ENCODE measurements at places on chromosomes 2 and 18. TPM values are rescaled to one million over a fixed set of nuclear protein-coding genes. Genes with fewer than 3 reads are reported as not detected.

Gene C2orf78
- polyA plus RNA-seq = not detected

Gene CRACDL
- polyA plus RNA-seq = 2.2 TPM

Gene CTAGE1
- not detected for polyA plus RNA-seq

Gene CLHC1
- polyA plus RNA-seq = 9.6 TPM

Gene PAX8
- 1.9 TPM for polyA plus RNA-seq

Gene MYCN
- polyA plus RNA-seq = 6.2 TPM

Gene SLC4A3
- polyA plus RNA-seq = 7.8 TPM

- DNase-seq = no peak
Observed at GRCh38 chr2:64661741-64662169, 8.0 kb upstream of the SERTAD2 start.

DNA sequence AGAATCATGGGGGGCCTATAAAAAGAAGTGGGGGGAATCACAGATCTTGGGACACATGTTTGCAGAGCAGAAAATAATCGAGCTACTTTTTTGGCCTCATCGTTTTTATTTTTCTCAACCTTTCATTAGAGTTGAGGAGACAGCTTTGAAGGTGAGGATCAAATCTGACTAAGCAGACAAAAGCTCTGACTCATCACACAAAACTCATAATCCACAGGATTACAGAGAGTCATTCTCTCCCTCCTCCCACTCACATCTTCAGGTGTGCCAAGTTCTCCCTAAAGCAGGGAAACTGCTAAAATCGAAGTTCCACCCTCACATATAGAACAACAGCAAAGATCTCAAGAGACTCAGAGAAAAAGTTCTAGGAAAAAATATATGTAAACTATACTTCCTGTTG is 15.6 kb downstream of the BAZ2B start:
- no peak for DNase-seq

DNA sequence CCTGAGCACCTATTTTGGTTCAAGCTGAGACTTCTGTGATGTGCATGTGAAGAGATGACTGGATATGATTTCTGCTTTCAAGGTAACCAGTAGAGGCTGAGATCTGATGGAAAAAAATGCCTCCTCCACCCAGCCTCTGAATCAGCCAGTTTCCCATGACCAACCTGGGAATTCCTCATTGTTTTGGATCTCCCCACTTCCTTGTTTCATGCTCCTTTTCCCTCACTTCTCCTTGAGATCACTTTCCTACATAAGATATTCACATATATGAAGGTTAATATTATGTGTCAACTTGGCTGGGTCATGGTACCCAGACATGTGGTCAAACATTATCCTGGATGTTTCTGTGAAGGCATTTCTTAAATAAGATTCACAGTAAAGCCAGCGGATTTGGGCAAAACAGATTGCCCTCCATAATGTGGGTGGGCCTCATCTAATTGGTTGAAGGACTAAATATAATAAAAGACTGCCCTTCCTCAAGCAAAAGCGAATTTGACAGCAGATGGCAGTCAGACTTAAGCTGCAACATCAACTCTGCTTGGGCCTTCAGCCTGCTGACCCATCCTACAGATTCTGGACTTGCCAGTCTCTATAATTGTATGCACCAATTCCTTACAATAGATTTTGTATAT is 379.4 kb downstream of the TNS1 start:
- DNase-seq = no peak

GRCh38 chr2:12435430-12436222 is 281.1 kb upstream of the TRIB2 start:
- DNase-seq = no peak

DNA sequence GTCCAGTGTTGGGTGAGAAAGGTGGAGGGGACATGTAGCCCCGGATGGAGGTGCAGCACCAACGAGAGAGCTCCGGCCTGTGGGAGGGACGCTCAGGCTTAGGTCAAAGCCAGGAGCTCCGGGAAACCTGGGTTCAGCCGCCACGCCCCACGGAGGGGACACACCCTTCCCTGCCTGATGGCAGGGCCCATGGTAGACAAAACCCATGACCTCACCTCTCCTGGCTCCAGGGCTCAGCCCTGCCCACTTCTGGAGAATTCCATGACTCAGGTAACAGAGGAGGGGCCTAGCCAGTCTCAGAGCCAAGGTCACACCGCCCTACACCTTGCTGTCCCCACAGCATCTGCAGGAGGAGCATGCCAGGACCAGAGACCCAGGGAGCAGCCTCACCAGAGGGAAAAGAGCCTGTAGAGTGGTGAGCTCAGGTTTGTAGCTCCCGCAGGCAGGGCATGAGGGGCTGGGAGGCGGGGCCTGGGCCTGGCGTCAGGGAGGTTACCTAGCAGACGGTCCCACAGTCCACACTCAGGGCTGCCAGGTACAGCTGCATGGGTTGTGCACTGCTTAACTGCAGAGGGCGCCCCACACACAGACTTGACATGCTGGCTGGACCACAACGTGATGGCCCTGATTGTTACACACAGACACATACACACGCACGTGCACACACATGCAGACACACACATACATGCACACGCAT is 70.8 kb upstream of the SMAD7 start:
- DNase-seq = no peak

GRCh38 chr2:2026851-2027250 is 282.5 kb upstream of the PXDN start:
- DNase-seq = no peak

GRCh38 chr2:231330311-231330710 is 65.2 kb upstream of the B3GNT7 start:
- DNase-seq = no peak

DNA sequence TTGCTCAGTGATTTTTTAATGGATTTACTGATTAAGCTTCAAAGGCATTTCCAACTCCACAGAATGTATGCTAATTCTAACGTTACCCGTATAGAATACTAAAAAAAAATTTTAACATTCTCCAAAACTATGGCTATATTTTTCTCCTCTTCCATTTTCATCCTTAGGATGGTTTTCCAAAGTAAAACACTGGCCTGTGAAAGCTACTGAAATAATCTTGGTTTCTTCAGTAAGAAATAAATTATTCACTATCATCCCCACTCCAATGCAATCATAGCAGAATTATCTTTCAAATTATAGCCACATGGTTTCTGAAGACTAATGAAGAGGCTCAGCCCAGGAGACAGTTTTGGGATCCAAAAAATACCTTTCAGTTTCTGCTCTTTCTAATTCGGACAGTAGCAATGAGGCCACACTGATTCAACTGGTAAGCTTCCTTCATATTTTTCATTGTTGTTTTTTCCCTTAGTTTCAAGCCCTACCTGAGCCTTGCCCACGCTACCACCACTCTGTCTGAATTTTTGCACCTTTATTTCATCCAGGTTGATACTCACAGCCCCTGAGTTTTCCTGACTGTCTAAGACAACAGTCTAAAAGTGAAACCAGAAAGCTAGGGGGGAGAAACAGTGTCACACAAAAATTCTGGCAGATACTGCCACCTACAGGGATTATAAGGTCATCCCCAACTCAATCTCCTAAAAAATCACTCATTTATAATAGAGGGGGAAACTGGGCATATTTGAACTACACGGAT is 887.9 kb downstream of the NRXN1 start:
- peak; percentile 75 for DNase-seq

- DNase-seq = no peak
Observed at GRCh38 chr2:189299974-189300373, 120.4 kb upstream of the COL5A2 start.

- DNase-seq = no peak
Observed at GRCh38 chr2:45256173-45256866, 247.1 kb upstream of the SIX2 start.

GRCh38 chr2:241375300-241375699 is 19.2 kb downstream of the FARP2 start:
- DNase-seq = no peak

GRCh38 chr18:43303376-43303775 is 26.1 kb upstream of the SYT4 start:
- no peak for DNase-seq

DNA sequence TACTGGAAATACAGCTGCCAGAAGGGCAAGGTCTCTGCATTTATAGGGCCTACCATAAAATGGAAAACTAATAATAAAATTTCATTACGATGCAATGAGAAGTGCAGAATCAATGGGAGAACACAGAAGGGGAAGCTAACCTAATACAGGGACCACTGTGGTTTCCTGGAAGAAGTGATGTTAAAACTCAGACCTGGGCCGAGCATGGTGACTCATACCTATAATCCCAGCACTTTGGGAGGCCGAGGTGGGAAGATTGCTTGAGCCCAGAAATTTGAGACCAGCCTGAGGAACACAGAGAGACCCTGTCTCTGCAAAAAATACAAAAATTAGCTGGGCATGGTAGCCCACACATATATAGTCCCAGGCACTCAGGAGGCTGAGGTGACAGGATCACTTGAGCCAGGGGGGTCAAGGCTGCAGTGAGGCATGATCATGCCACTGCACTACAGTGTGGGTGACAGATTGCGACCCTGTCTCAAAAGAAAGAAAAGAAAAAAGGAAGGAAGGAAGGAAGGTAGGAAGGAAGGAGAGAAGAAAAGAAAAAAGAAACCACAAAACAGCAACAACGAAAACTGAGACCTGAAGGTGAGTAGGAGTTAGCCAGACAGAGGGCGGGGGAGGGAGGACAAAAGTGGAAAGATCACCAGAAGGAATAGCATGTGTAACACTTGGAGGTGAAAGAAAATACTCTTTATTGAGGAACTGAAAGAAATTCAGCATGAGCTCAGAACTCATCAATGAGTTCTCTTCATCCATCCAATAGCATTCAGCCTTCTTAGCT is 58.3 kb upstream of the DTNA start:
- no peak for DNase-seq

- DNase-seq = no peak
Observed at GRCh38 chr18:32934201-32934600, 161.4 kb upstream of the KLHL14 start.

GRCh38 chr2:232857158-232857563 is 12.9 kb upstream of the SNORC start:
- DNase-seq = no peak

DNA sequence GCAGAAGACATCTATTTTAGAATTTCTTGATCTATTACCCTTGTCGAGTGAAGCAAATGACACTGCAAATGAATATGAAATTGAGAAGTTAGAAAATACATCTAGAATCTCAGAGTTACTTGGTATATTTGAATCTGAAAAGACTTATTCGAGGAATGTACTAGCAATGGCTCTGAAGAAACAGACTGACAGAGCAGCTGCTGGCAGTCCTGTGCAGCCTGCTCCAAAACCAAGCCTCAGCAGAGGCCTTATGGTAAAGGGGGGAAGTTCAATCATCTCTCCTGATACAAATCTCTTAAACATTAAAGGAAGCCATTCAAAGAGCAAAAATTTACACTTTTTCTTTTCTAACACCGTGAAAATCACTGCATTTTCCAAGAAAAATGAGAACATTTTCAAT is 370.4 kb downstream of the XIRP2 start:
- no peak for DNase-seq

- peak; percentile 77 for DNase-seq
Observed at GRCh38 chr2:72694715-72695496, 130.9 kb downstream of the EXOC6B start.

All from muscle of arm (tissue), 14 donors.